ENCODE measurements at places on chromosomes 13 and 19. TPM values are rescaled to one million over a fixed set of nuclear protein-coding genes. Genes with fewer than 3 reads are reported as not detected.

DMRTC2 gene
- not detected for total RNA-seq

IGFL2 gene
- not detected for total RNA-seq

ZNF45 gene
- total RNA-seq = 15.5 TPM

SPRY2 gene
- 19.1 TPM for total RNA-seq

TLE6 gene
- total RNA-seq = 0.12 TPM

SIGLEC11 gene
- not detected for total RNA-seq

SMIM17 gene
- total RNA-seq = not detected

ZNF681 gene
- total RNA-seq = 0.30 TPM

ELANE gene
- not detected for total RNA-seq

Measured in smooth muscle cell of the coronary artery (primary cell).